ENCODE measurements at places on chromosomes 12 and 14. TPM values are rescaled to one million over a fixed set of nuclear protein-coding genes. Genes with fewer than 3 reads are reported as not detected.

CLEC4C gene
- total RNA-seq, result not detected

LALBA gene
- not detected for total RNA-seq

BAZ2A gene
- total RNA-seq, result 38.4 TPM

SLC10A1 gene
- not detected for total RNA-seq

PTMS gene
- 144 TPM for total RNA-seq

SYCP3 gene
- not detected for total RNA-seq

FERMT2 gene
- 102 TPM for total RNA-seq

CYP27B1 gene
- 0.22 TPM for total RNA-seq

TGFB3 gene
- total RNA-seq, result 39.5 TPM

BATF gene
- not detected for total RNA-seq

HOXC9 gene
- total RNA-seq, result 0.15 TPM

KRT73 gene
- total RNA-seq, result not detected

GPRC5A gene
- 4.9 TPM for total RNA-seq

RXYLT1 gene
- 15.1 TPM for total RNA-seq

MUCL1 gene
- 1.1 TPM for total RNA-seq

CIROP gene
- not detected for total RNA-seq

FAM90A1 gene
- 0.51 TPM for total RNA-seq

SLC7A8 gene
- total RNA-seq, result 11.7 TPM

AKT1 gene
- total RNA-seq, result 154 TPM

PSMC6 gene
- 79.2 TPM for total RNA-seq

KLHL33 gene
- total RNA-seq, result 0.33 TPM

KRT82 gene
- not detected for total RNA-seq

CCDC60 gene
- 0.20 TPM for total RNA-seq

UNC79 gene
- total RNA-seq, result 0.37 TPM

Measured in right cardiac atrium (tissue), 5 donors.